Endothelial cell of umbilical vein (primary cell): ENCODE measurements at places on chromosomes 4 and X. TPM values are rescaled to one million over a fixed set of nuclear protein-coding genes. Genes with fewer than 3 reads are reported as not detected.

- no peak for DNase-seq
Measured at GRCh38 chr4:187887906-187888305, 107.7 kb upstream of the ZFP42 start.

DNA sequence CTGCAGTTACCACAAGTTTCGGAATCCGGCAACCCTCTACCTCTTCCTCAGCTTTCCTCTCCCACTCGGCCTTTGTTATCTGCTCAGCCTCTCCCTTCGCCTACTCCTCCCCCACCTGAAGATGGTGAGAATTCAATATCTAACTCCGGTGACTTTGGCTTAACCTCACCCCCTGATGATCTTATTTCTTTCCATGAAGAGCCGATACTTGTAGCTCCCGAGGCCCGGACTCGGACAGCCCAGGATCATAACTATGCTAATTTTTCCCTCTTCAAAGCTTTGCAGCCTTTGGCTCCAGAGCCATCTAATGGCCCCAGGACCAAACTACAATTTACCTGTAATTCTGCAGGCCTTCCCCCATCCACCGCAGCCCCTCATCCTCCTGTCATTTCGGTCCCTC, 32.0 kb upstream of the MGST2 start:
- DNase-seq = peak; percentile 29

DNA sequence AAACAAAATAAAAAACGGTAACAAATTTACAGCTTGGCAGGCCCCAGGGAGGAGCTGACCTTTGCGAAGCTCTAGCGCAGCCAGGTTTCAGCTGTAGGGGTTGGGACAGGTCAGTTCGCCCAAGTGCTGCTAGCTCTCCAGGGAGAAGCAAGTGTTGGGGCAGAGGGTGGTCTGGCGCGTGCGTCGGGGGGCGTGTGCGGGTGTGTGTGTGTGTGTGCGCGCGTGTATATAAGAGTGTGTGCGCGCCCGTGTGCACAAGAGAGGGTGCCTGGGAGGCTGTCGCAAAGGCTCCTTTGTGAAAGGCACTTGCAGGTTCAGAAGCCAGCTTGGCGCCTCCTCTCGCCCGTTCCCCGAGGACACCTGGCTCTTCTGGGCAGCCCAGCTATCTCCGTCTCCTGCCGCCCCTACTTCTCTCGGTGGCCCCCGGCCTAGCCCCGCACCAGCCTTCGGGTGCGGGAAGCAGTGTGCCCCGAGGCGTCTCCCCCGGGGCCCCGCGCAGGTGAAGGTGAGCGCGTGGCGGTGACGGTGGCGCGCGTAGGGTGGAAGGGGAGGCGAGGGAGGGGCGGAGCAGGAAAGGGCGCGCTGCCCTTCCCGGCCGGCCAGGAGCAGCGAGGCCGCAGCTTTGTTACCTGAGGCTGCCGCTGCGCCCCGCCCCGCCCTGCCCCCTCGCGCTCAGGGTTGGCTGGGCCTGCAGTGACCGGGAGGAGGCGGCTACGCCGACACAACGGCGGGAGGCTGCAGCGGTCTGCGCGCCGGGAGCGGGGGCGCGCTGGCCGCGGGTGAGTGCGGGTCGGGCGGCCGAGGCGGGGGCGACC, at the start of gene FHDC1:
Gene FHDC1 (plus strand): TSS at position 693 of the 815 bp plus-strand sequence. CDS start 6,735 bp downstream, outside the sequence.
- DNase-seq = no peak

DNA sequence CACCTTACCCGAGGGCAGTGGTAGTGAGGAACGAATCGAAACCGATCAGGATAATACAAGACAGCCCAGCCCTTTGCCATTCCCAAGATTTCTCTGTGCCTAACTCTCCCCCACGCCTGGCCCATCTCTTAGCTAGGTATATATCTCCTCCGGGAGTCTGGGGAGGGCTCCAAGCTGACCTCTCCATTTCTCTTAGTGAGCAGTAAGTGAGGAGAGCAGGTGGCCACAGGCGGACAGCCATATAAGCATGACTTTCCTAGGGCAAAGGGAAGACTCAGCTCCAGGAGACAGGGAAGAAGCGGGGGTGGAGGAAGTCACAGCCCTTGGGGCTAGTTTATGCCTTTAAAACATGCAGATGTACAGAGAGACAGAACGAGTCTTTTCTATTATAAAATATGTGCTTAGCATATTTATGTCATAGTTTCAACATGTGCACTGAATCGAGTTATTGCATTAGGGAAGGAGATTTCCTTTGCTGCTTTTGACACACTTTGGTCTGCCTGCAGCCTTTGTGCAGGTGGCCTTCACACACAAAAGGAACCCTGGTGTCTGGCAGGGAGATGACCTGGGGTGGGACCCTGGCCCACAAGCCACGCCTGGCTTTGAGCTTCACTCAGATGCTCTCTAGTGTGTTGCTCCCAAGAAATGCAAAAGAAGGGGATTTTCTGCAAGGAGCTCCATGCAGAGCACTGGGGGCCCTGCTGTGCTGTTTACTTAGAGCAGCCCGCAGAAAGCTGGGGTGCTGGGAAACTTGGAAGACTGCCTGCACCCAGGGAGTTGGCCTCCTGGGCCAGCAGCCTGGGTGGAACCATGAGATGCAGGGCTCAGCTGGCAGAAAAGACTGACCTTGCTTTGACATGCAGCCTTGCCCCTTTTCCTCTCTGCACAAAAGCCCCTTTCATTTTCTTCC, 613.3 kb downstream of the BCOR start:
- DNase-seq = no peak

- no peak for DNase-seq
Measured at GRCh38 chrX:84933956-84934556, 69.6 kb upstream of the APOOL start.

DNA sequence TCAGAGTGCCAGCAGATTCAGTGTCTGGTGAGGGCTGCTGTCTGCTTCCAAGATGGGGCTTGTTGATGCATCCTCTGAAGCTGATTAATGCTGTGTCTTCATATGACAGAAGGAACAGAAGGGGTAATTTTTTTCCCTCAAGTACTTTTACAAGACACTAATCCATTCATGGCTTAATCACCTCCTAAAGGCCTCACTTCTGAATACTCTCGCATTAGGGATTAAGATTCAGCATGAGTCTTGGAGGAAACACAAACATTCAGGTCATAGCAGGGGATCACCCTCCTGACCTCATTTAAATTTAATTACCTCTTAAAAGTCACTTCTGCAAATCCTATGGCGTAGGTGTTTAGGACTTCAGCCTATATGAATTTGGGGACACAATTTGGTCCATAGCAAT, 1145.5 kb upstream of the PCDH10 start:
- DNase-seq = no peak

- peak; percentile 52 for DNase-seq
Measured at GRCh38 chr4:94349193-94349592, 6.6 kb upstream of the HPGDS start.

GRCh38 chrX:101274198-101274597, 16.9 kb downstream of the TAF7L start:
- DNase-seq = no peak

GRCh38 chrX:14354521-14354920, 174.8 kb upstream of the GLRA2 start:
- no peak for DNase-seq

DNA sequence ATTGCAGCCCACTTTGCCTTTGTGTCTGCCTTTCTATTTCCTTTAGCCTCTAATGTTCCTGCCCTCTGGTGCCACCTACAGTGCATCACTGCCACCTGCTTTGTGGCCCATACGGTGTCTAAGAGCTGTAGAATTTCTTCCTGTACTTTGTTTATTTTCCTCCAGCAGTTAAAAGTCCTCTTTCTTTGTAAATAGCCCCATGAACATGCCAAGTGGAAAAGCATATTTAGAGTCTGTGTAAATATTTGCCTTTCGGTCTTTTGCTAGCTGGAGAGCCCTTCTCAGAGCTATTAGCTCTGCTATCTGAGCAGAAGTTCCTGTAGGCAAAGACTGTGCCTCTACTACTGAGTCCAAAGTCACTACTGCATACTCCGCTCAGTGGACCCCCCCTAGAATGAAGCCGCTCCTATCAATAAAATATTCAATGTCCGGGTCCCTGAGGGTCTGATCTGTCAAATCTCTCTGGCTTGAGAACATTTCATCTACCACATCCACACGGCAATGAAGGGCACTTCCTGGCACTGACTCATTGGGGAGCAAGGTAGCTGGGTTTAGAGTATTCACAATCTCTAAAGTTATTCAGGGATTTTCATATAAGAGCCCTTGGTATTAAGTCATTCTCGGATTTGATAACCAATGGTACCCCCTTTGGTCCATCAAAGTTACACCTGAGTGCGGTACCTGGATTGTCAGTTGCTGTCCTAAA, 36.3 kb downstream of the SULT1E1 start:
- peak; percentile 76 for DNase-seq

- peak; percentile 36 for DNase-seq
Measured at GRCh38 chrX:49192722-49193328, 6.7 kb upstream of the PRICKLE3 start.

DNA sequence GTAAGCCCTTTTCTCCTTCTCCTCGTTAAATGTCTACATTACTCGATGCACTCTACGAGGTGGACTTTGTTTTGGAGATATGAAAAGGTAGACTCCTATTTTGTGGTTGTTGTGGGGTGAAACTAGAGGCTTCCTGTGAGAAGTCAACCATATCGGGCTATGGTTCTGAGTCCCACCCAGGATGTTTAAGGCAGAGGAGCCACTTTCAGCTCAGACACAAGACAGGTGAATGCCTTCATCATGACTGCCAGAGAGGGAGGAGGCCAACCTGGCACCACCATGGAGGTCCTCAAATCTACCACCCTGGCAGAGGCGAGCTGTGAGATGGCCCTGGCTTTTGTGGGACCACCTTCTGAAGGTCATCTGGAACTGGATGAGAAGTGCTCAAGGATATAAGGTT, 154.4 kb upstream of the KLF3 start:
- no peak for DNase-seq

- no peak for DNase-seq
Measured at GRCh38 chrX:2924151-2924550, 5.0 kb downstream of the ARSD start.

- DNase-seq = no peak
Measured at GRCh38 chr4:8723222-8723980, 130.8 kb downstream of the CPZ start.

DNA sequence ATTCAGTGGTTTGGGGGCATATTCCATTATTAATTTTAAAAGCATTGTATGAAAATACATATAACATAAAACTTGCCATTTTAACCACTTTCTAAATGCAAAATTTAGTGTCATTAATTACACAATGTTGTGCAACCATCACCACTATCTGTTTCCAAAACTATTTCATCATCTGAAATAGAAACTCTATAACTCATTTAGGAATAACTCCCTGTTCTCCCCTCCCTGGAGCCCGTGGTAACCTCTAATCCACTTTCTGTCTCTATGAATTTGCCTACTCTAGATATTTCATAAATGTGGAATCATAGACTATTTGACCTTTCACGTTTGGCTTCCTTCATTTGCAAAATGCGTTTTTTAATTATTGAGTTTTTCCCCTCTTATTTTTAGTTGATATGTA, 101.4 kb upstream of the GPC4 start:
- DNase-seq = no peak

DNA sequence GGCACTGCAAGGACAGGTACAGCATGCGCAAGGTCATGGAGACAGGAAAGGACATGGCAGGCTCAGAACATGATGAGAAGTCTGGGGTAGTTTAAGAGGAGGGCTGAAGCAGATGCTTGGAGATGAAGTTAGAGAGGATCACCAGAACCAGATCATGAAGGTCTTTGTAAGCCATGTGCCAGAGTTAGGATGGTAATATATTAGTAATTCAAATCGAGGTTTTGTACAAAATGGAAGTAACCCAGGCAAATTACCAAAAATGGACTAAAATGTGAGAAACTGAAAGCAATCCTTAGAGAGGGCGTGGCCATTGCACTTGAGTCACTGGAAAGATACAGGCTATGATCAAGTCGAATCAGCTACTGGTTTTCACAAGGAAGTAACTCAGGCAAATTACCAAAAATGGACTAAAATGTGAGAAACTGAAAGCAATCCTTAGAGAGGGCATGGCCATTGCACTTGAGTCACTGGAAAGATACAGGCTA, 13.5 kb downstream of the RXFP1 start:
- DNase-seq = no peak

DNA sequence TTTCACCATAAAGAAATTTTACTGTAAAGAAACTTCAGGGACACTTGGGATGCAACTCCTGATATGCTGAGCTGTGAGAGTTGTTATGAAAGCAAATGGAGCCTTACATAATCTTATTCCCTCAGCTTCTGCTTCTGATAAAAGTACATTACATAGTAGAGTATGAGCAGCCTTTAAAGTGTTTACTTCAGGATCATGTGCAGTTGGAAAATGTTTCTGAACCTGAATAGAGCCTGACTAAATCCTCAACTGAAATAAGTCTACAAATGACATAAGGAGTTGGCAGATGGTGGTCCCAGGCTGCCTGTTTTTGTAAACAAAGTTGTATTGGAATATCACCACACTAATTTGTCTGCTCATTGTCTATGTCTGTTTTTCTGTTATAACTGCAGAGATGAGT, 19.3 kb downstream of the RASSF6 start:
- DNase-seq = no peak

DNA sequence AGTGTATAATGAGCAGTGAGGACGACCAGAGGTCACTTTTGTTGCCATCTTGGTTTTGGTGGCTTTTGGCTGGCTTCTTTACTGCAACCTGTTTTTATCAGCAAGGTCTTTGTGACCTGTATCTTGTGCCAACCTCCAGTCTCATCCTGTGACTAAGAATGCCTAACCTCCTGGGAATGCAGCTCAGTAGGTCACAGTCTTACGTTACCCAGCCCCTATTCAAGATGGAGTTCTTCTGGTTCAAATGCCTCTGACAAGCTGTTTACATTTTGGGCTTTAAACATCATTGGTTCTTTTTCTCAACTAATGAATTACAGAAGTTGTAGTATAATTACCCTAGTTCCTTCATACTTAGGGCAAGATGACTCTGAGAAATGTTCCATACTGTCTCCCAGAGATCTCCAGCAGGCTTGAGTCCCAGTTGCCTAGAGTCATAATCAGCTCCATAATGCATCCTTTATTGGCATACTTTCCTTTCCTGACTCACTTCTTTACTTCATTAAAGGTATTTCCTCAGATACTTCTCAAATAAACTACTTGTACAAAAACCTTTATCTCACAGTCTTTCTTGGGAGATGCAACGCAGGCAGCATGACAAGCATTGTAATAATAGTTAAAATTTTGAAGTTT, 136.5 kb downstream of the KDM6A start:
- no peak for DNase-seq

DNA sequence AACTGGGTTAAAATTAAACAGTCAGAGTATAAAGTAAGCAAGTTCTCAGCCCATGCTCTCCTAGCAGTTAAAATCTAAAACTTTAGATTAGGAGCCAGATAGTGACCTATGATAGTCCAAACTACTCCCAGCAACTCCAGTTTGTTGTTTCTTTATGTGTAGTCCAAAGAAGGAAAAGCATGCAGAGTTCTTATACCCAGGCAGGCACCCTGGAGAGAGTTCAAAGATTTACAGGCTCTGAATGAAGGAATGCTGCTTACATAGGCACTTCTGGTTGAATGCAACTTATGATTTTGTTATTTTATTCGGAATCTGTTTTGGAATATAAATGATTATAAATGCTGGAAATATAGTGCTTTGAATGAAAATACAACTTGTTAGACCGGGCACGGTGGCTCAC, 67.2 kb downstream of the GPAT3 start:
- DNase-seq = no peak

Gene ANXA5
- 528 and 529 TPM in 2 replicates for total RNA-seq

Gene ATP2B3
- total RNA-seq = 0.07 and 0.16 TPM in 2 replicates

Gene SCRG1
- not detected in 2 replicates for total RNA-seq

Gene DDX53
- total RNA-seq = not detected in 2 replicates

Gene DCHS2
- not detected in 2 replicates for total RNA-seq

Gene BOD1L1
- total RNA-seq = 27.5 and 31.2 TPM in 2 replicates

Gene LDB2
- total RNA-seq = 80.9 and 127 TPM in 2 replicates

Gene CSAG2
- not detected in 2 replicates for total RNA-seq

Gene CLDN22
- total RNA-seq = not detected in 2 replicates

Gene C1QTNF7
- not detected in 2 replicates for total RNA-seq

Gene ALPK1
- total RNA-seq = 3.3 and 5.5 TPM in 2 replicates

Gene FGFBP1
- not detected in 2 replicates for total RNA-seq

Gene PDCL2
- not detected in 2 replicates for total RNA-seq
